ENCODE measurements at places on chromosomes 13 and 19. TPM values are rescaled to one million over a fixed set of nuclear protein-coding genes. Genes with fewer than 3 reads are reported as not detected.

The GRIN2D gene
- total RNA-seq: 0.25 TPM

The SSBP4 gene
- total RNA-seq: 12.8 TPM

The CEACAM21 gene
- 0.56 TPM for total RNA-seq

The CTU1 gene
- total RNA-seq: 3.3 TPM

The PABPC3 gene
- total RNA-seq: 0.11 TPM

The ZNF223 gene
- total RNA-seq: 1.8 TPM

The EEF1AKMT1 gene
- total RNA-seq: 8.3 TPM

The IL17D gene
- 0.64 TPM for total RNA-seq

The GAPDHS gene
- not detected for total RNA-seq

The CEBPA gene
- total RNA-seq: 53.9 TPM

The CPB2 gene
- total RNA-seq: 623 TPM

DNA sequence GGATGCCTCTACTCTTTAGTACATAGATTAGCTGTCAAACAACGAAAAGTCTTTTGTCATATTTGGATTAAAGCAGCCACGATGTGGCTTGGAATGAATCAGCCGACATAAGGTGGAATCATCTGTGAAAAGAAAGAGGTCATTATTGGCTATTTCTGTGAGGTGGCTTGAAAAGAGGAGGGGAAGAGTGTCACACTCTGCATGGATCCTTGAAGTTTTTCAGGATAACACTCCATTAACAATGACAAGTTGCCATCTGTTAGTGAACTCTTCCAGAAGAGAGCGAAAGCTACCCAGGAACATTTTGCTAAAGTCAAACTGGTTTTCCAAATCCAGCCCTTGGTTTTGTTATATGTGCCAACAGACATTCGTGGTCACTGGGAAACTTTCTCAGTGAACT, 1604.8 kb downstream of the OLFM4 start:
- DNase-seq: no peak

- no peak for DNase-seq
These were observed 40.5 kb downstream of the SPACA7 start for GRCh38 chr13:112416647-112417046.

- DNase-seq: peak; percentile 42
These were observed 75.4 kb downstream of the PEG3 start for GRCh38 chr19:56765137-56765536.

DNA sequence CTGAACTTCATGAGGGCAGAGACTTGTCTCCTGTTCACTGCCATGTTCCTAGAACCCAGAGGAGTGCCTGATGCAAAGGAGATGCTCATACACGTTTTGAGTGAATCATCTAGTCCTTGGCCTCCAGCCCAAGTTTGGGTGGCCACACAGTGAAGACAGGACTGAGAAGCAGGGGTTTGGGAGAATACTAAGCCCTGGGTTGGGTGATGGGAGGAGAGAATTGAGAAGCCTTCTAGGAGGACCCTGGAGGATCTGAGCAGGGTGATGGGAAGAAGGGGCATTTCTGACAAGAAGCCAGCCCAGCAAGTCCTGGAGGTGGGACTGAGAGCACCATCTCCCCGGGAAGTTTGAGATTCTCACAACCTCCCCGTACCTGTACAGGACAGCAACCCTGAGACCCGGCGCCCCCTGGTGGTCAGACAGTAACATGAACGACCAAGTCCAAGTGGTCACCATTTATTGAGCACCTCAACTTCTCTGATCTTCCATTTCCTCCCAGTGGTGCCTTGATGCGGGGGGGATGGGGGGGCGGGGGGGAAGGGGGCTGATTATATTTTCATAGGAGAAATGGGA, 11.0 kb downstream of the CTU1 start:
- DNase-seq: peak; percentile 68

DNA sequence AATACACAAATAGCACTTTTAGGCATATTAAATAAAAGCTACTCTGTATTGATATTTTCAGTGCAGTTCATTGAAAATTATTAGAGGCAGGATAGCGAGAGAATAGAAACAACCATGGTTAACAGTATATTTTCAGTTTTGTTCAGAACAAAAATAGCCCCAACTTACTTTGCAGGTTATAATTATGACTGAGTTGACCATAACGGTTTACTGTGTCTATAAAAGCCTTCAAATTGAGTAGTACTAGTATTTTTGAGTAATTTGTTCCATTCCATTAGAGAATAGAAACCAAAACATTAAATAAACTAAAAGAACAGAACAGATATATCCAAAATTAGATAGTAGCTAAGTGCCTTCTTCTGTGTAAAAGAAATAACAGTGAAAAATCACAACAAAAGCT, 1108.4 kb upstream of the PCDH20 start:
- DNase-seq: no peak

GRCh38 chr13:73902296-73902695, 231.9 kb downstream of the KLF12 start:
- no peak for DNase-seq

DNA sequence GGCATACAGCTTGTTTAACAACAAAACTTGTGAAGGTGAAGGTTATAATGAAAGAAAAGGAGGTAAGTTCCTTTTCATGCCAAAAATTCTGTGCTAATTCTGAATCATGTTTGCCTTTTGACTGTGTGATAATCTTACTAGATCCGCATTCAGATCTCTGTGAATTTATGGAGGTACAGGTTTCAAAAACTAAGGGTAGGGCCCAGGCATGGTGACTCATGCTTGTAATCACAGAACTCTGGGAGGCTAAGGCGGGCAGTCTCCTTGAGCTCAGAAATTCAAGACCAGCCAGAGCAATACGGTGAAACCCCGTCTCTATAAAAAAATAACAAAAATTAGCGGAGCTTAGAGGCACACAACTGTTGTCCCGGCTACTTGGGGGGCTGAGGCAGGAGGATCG, 45.9 kb downstream of the PCDH9 start:
- DNase-seq: no peak

DNA sequence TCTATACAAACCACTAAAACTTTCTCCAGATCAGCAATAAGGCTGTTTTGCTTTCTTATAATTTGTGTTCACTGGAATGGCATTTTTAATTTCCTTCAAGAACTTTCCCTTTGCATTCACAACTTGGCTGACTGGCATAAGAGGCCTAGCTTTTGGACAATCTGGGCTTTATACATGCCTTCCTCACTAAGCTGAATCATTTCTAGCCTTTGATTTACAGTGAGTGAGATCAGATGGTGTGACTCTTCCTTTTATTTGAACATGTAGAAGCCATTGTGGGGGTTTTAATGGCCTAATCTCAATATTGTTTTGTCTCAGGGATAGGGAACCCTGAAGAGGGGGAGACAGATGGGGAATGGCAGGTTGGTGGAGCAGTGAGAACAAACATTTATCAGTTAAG, 82.7 kb downstream of the FOXO1 start:
- DNase-seq: no peak

GRCh38 chr13:44148159-44148914, 225.3 kb upstream of the SERP2 start:
- no peak for DNase-seq

DNA sequence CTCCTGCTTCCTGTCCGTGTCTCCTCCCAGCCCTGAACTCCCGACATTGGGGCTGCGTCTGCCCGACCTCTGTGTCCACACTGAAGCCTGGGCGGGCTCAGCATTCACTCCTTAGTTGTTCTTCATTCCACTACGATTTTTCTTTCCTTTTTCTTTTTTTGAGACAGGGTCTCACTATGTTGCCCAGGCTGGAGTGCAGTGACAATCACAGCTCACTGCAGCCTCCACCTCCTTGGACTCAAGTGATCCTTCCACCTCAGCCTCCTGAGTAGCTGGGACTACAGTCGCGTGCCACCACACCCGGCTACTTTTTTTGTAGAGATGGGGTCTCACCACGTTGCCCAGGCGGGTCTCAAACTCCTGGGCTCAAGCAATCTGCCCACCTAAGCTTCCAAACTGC, 23.5 kb upstream of the SIGLEC11 start:
- no peak for DNase-seq

- no peak for DNase-seq
These were observed 461.7 kb downstream of the KLF12 start for GRCh38 chr13:73672492-73672891.

DNA sequence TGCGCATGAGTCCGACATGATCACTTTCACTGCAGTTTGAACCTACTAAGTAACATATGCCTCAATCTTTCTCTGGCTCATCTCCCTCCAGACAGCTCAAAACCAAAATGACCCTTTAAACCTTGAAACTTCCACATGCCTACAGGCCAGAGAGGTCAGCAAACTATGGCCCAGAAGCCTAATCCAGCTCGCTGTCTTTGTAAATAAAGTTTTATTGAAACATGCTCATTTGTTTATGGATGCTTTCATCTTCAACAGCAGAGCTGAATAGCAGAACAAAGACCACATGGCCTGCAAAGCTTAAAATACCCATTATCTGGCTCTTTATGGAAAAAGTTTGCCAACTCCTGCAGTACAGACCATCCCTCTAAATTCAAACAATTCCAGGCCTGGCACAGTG, 15.6 kb downstream of the FBXO46 start:
- DNase-seq: no peak

DNA sequence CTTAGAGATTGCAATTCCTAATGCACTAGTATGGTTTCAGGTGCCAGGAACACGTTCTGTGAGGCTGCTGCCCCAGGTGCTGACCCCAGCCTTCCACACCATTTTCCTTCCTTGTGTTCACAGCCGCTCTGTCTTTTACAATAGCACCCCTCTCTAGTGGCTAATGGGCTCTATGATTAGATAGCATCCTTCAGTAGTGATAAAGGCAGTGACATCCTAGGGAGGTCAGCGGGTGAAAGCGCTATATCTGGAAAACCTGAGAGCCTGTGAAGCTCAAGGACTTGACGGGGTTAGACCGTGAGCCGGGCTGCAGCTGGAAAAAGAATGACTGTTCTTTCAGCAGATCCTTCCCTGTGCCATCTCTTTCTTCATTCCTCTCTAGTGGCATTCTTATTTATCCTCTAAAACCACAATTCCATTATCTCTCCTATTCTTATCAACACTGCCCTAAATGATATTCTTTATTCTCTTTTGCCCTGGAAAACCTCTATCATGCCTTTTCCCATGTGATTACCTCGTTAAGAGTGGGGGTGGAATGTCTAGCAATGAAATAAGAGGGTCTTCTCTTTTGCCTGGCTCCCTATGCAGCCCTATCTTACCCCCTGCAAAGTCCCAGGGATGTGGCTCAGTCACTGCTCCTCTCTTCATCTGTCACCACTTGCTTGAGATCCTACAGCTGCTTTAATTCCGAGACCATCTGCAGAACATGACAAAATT, 21.8 kb downstream of the ALOX5AP start:
- no peak for DNase-seq

GRCh38 chr13:110706570-110707372, 855 bp upstream of the CARS2 start:
- DNase-seq: no peak

DNA sequence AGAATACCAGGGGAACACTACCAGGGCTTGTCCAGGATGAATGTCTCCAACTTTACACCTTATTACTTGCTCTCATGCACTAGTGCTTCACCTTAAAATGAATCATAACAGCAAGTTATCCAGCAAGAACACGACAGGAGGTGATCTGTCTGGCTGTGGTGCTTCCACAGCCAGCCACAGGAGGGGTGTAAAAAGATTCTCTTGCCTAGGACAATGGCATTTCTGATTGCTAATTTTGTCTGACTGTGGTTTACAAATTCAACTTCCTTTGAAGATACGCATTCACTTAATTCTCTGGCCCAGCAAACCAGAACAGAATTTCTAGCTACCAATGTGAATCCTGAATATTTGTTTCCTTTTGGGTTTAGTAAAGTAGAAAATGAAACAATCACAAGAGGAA, 23.1 kb upstream of the COG3 start:
- DNase-seq: no peak

GRCh38 chr19:35959040-35959967, 23.1 kb downstream of the LRFN3 start:
- DNase-seq: peak; percentile 63

GRCh38 chr13:31485183-31485582, 254.1 kb upstream of the RXFP2 start:
- no peak for DNase-seq

- DNase-seq: no peak
These were observed 5.6 kb downstream of the ARGLU1 start for GRCh38 chr13:106562301-106562700.

GRCh38 chr19:18401580-18402112, 4.2 kb upstream of the LRRC25 start:
- peak; percentile 61 for DNase-seq

- no peak for DNase-seq
These were observed 61.4 kb downstream of the ERCC5 start for GRCh38 chr13:102907016-102907756.

GRCh38 chr13:50353651-50354415, 338.6 kb downstream of the KCNRG start:
- DNase-seq: no peak

DNA sequence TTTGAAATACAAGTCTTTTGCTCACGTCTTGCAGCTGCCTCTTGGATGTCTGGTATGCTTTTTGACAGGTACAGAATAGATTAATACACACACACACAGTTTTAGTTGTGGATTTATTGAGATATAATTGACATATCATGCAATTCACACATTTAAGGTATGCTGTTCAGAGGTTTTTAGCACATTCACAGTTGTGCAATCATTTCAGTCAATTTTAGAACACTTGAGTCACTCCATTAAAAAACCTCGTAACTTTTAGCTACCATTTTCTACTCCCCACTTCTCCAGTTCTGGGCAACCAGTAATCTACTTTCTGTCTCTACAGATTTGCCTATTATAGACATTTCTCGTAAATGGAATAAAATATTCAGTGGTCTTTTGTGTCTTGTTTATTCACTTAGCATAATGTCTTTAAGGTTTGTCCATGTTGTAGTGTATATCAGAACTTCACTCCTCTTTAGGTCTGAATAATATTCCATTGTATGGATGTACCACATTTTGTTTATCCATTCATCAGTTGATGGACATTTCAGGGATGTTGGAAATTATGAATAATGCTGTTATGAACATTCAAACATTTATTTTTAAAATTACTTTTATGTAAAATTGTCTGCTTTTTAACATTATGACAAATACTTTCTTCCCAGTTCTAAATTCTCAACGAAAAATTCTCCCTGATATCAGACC, 2.5 kb upstream of the ZMYM2 start:
- DNase-seq: no peak

GRCh38 chr19:15159251-15159650, 41.5 kb downstream of the NOTCH3 start:
- DNase-seq: no peak

DNA sequence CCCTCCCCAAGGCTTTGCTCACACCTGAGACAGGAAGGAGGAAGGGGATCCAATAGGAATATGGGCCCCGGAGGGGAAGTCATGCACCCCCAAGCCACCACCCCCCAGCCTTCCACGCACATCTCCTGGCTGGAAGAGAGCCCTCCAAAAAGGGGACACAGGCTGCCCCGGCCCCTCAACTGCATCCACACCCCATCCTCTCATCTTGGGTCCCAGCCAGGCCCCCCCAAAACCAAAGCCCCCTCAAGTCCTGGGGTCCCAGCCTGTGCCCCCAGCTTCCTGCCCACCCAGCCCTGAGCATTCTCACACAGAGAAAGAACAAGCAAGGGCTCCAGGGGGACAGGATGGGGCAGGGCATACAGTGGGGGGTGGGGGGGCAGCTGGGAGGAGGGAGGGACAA, 12.1 kb downstream of the SMIM24 start:
- DNase-seq: no peak

DNA sequence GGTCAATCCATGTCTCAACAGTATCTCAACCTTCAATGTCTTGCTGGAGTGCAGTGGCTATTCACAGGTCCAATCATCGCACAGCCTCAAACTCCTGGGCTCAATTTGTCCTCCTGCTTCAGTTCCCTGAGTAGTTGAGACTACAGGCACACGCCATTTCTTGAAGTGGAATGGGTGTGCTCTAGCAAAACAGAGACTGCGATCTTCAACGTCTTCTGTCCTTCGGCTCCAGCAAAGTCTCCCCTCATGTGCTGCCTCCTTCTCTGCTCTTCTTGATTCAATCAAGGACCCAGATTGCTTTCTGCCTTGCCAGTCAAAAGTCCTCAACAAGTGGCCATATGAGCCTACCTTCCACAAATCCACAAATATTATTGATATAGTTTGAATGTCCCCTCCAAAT, 466.7 kb upstream of the MIR17HG start:
- no peak for DNase-seq

Data from right lobe of liver (tissue), 6 donors.